Hair follicular keratinocyte (primary cell): ENCODE measurements at places on chromosomes 12 and 14. TPM values are rescaled to one million over a fixed set of nuclear protein-coding genes. Genes with fewer than 3 reads are reported as not detected.

The EVL gene
- total RNA-seq: 19.9 and 24.9 TPM in 2 replicates

The LRP1-AS gene
- total RNA-seq: not detected in 2 replicates

The RAD9B gene
- 0.19 and 2.3 TPM in 2 replicates for total RNA-seq

The VPS33A gene
- total RNA-seq: 11.9 and 16.5 TPM in 2 replicates

The PLCZ1 gene
- total RNA-seq: not detected in 2 replicates

The FLVCR2 gene
- total RNA-seq: 1.1 TPM in 1 of 2 replicates, not detected in the other

The FGF23 gene
- total RNA-seq: not detected in 2 replicates

The ITGB7 gene
- total RNA-seq: 0.04 and 1.6 TPM in 2 replicates

The FIGNL2 gene
- total RNA-seq: not detected in 2 replicates

The EFCAB11 gene
- 8.7 and 9.4 TPM in 2 replicates for total RNA-seq

The DHRS4 gene
- 41.8 and 51.1 TPM in 2 replicates for total RNA-seq

The E2F7 gene
- total RNA-seq: 7.8 and 10.8 TPM in 2 replicates

The HSPB8 gene
- 0.15 and 0.39 TPM in 2 replicates for total RNA-seq

The OTOGL gene
- 0.11 TPM in 1 of 2 replicates, not detected in the other for total RNA-seq

The MEG3 gene
- total RNA-seq: 3.8 and 5.6 TPM in 2 replicates

The DPF3 gene
- 0.16 TPM in 1 of 2 replicates, not detected in the other for total RNA-seq

The KRT80 gene
- 0.11 and 0.55 TPM in 2 replicates for total RNA-seq

The ZNF664 gene
- total RNA-seq: 22.7 and 27.3 TPM in 2 replicates

The GPATCH2L gene
- 28.3 and 31.9 TPM in 2 replicates for total RNA-seq

The KCNMB4 gene
- 0.19 and 0.31 TPM in 2 replicates for total RNA-seq

The SERPINA5 gene
- not detected in 2 replicates for total RNA-seq

The WDR20 gene
- total RNA-seq: 12.3 and 16.9 TPM in 2 replicates

The PIANP gene
- total RNA-seq: not detected in 2 replicates

The YARS2 gene
- total RNA-seq: 49.4 and 56.2 TPM in 2 replicates

The SMIM41 gene
- not detected in 2 replicates for total RNA-seq

The STON2 gene
- total RNA-seq: 63.0 and 81.2 TPM in 2 replicates

The APOF gene
- not detected in 2 replicates for total RNA-seq

The PSMC1 gene
- 146 and 219 TPM in 2 replicates for total RNA-seq

The EFS gene
- total RNA-seq: 8.2 and 10.1 TPM in 2 replicates

The NID2 gene
- 0.23 and 1.6 TPM in 2 replicates for total RNA-seq

The ACRBP gene
- total RNA-seq: 0.16 TPM in 1 of 2 replicates, not detected in the other

The GMPR2 gene
- total RNA-seq: 72.9 and 86.9 TPM in 2 replicates

The TMEM233 gene
- total RNA-seq: under 0.01 TPM in 1 of 2 replicates, not detected in the other

The PWP1 gene
- total RNA-seq: 73.7 and 141 TPM in 2 replicates

The ADGRD1 gene
- total RNA-seq: not detected in 2 replicates

The SRP54 gene
- total RNA-seq: 58.6 and 66.1 TPM in 2 replicates

The KLHL33 gene
- not detected in 2 replicates for total RNA-seq

The ATP2B1 gene
- 22.4 and 26.9 TPM in 2 replicates for total RNA-seq

The HOXC12 gene
- 0.31 and 0.80 TPM in 2 replicates for total RNA-seq

The CCDC177 gene
- not detected in 2 replicates for total RNA-seq
